ENCODE measurements at places on chromosomes 6 and 20.

DNA sequence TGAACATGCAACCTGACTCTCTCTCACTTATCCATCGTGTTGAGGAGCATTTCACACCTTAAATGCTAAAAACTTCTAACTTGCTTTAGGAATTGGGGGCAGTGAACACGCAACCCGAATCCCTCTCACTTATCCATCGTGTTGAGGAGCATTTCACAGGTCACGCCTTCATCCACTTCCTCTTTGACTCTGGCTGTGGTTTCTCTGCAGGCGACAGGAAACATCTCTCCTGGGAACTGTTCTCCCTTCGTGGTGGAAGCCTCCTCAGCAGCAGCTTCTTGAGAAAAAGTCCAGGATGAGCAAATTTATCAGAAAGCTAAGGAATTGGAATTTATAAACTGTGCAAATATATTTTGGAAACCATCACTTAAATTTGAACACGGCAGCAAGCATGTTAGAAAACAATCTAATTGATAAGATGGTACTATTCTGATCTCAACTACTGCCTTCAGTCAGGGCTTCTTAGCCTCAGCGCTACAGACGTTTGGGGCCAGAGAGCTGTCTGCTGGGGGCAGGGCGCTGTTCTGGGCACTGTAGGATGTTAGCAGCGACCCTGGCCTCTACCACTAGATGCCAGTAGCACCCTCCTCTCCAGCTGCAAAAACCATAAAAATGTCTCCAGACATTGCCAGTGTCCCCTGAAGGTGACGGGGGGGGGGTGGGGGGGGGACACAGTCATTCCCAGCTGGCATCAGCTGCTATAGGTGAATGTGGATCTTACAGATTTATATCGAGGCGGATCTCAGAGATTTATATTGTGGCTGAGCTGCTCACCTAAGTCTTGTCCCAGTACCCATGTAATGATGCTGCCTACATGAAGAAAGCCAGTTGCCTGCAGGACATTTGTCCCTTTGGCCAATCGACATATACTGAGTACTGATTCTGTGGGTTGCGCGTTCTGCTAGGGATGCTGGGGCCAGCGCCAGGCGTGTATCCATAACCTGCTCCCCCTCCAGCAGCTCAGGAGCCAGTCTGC, 26.2 kb downstream of the CTCFL start:
- peak; percentile 47 for DNase-seq

- DNase-seq = peak; percentile 66
Measured at GRCh38 chr6:137309078-137309762, 90.0 kb upstream of the IFNGR1 start.

DNA sequence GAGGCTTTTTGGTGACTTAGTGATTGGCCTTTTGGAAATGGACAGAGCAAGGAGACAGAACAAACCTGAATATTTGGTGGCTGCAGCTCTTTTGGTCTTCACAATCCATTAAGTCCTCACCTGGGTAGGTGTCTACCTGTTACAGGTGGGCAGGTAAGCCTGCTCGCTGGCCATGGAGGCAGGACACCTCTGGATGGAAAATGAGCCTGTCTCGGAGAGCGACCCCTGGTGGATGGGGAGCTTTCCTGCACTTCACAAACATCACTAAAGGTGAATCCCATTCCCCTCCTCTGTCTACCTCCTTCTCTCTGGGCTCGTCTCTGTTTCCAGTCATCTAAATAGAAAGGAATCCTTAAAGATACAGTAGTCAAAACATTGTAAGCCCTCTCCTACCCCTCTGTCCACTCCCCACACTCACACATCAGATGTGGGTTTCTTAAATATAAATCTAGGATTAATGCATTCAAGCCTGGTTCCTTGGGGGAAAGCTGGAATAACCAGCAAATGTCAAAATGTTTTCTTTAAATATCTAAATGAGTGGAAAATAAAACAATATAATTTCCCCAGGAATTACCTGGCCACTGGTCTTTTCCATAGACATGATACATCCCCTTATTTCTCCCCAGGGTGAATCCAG, 304.9 kb downstream of the CDH26 start:
- no peak for DNase-seq

DNA sequence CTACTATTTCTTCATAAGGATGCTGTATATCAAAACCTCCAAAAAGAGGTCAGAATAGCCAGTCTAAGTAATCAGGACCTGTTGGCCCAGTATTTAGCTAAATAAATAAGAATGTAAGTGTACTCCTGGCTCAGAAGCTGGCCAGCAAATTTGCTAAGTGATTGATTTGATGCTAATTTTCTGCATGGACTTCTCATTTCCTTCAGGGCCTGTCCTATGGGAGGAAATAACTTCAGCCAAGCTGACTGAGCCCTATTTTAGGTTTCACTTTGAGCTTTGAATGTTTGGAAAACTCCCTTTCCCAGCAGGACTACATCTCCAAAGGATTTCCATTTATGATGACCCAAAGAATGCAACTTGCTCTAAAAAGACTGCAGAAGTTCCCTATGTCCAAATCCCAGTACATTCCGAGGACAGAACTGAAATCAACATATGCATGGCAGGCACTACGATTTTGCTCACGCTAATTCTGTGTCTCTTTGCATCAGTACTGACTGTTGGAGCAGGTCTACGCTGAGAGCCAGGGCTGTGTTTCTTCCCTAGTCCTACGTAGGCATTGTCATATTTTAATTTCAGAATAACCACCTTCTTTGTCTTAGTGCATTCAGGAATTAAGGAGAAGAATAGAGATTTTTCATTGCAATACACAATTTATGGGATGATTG, 441.4 kb upstream of the PLCB4 start:
- no peak for DNase-seq

DNA sequence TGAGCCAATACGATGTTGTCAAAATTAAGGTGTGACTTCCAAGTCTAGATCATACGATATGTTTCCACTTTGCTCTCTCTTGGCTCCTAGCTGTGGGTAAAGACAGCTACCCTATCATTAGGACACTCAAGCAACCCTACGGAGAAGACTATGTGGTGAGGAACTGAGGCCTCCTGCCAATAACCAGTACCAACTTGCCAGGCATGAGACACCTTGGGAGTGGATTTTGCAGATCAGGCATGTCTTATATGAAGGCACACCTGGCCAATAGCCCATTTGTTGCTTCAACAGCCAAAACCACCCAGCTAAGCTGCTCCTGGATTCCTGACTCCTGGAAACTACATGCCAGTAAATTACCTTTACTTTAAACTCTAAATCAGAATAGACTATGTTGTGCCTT, 863.4 kb downstream of the DHX35 start:
- no peak for DNase-seq

DNA sequence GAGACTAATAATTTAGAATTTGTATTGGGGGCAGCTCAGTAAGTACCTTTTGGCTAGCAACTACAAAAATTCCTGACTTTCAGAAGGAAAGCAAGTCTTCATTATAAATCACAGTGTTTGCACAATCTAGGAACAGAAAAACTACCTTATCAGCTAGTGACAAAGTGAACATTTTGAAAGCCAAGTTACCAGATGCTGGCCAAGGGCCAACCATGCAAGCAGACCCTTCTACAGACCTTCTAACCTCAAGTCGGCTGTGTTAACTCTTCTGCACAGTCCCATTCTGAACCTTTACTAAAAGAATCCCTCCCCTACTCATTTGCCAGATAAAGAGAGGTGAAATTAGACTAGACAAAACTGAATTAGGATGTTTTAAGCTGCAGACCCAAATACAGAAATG, 341.9 kb downstream of the COL12A1 start:
- DNase-seq = no peak

DNA sequence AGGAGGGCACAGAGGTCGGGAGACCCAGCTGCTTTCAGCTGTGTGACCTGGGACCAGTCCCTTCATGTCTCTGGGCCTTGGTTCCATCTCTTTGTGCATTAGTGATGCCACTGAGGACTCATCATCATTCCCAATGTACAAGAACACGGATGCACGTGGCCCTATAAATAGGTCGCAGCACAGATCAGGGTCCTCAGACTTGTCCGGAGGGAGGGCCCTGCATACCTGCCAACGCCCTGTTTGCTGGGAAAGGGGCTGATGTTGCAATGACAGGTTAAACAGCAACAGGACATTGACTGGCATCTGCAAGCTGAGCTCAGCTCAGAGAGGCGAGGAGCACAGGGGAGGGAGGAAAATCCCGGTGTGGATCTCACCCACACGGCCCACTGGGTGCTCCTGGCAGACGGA, 21.8 kb downstream of the TGM2 start:
- no peak for DNase-seq

- DNase-seq = no peak
Measured at GRCh38 chr20:48820649-48820973, 7.2 kb downstream of the PREX1 start.

Measured in fibroblast of skin of scalp (primary cell).